Stimulated activated CD4-positive, alpha-beta T cell treated with anti-CD3 and anti-CD28 coated beads, Interleukin-1b, Interleukin-23, amount 100 ng/mL, for 1 hour (primary cell): ENCODE measurements at places on chromosomes 4 and X.

DNA sequence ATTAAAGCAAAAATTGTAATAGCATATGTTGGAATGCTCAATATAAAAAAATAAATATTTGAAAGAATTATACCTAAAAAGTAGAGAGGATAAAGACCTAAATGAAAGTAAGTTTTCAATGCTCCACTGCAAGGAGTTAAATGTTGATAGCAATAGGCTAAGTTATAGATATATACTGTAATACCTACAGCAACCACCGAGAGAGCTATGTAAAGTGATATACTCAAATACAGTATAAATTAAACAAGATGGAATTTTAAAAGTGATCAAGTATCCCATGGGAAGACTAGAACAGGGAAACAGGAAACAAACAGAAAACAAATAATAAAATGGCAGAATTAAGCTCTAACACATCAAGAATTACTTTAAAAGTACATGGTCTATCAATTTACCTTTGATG, 73.9 kb downstream of the CASP3 start:
- DNase-seq = no peak

- no peak for DNase-seq
Measured at GRCh38 chr4:67697860-67698687, 2.9 kb downstream of the UBA6 start.

DNA sequence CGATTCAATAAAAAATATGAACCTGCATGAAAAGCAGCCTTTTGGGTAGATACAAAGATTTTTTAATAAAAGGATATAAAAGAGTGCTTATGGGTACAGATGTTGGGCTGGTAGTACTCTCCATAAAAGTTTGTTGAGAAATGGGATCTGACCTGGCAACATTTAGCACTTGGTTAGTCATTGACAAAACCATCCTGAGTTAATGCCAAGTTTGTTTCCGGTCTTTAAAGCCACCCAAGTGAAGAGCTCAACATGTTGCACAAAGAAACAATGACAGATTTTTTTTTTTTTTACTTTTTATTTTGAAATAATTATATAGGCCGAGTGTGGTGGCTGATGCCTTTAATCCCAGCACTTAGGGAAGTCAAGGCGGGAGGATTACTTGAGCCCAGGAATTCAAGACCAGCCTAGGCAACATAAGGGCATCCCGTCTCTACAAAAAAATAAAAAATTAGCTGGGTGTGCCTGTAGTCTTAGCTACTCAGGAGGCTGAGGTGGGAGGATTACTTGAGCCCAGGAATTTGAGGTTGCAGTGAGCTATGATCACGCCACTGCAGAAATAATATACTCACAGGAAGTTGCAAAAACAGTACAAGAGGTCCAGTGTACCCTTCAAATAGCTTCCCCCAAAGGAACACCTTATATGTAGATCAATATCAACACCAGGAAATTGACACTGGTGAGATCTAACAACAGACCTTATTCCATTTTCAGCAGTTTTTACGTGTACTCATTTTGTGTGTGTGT, 16.6 kb downstream of the CHST7 start:
- DNase-seq = no peak

- no peak for DNase-seq
Measured at GRCh38 chr4:189001971-189002450, 862.8 kb downstream of the TRIML1 start.

DNA sequence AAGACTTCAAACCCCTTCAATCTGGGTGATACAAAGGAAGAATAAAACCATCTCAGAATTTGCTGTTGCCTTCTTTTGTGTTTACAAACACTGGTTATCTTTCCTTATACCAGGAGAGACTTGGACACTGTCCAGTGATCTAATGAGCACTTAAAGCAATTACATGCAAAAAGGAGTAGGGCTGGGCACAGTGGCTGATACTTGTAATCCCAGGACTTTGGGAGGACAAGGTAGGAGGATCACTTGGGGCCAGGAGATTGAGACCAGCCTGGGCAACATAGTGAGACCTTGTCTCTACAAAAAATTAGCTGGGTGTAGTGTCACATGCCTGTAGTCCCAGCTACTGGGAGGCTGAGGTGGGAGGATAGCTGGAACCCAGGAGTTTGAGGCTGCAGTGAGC, 95.7 kb upstream of the DRD5 start:
- DNase-seq = no peak
